Karpas-422 (cell line): ENCODE measurements at places on chromosomes 16 and 17. TPM values are rescaled to one million over a fixed set of nuclear protein-coding genes. Genes with fewer than 3 reads are reported as not detected.

- DNase-seq, result peak; percentile 57
- H3K4me1 ChIP-seq, result peaks cover 28% of the 10 kb centered on the region
- no peak overlapping the region; the same call in 1 of the 2 replicates for H3K27ac ChIP-seq
- peaks cover 29% of the 10 kb centered on the region for H3K36me3 ChIP-seq
- H3K4me3 ChIP-seq, result peak overlapping the region; percentile 89
Observed at GRCh38 chr17:32445074-32445415, 735 bp downstream of the PSMD11 start.

- peaks cover 8% of the 10 kb centered on the region for H3K4me1 ChIP-seq
- H3K27ac ChIP-seq, result no peak overlapping the region
- H3K36me3 ChIP-seq, result no peaks in the 10 kb centered on the region
- no peak overlapping the region for H3K4me3 ChIP-seq
- H3K27me3 ChIP-seq, result no peaks in the 10 kb centered on the region
Observed at GRCh38 chr17:82559566-82560251, 40.2 kb downstream of the FOXK2 start.

The KRT20 gene
- total RNA-seq, result not detected in 2 replicates

- peak overlapping the region; percentile 20; the same call in 1 of the 2 replicates for H3K4me3 ChIP-seq
- H3K27ac ChIP-seq, result peak overlapping the region; percentile 98
- H3K36me3 ChIP-seq, result peaks cover 35% of the 10 kb centered on the region
- peaks cover 64% of the 10 kb centered on the region for H3K4me1 ChIP-seq
Observed at GRCh38 chr17:4944554-4945175, 3.7 kb downstream of the PFN1 start.

GRCh38 chr17:8060274-8060673, 21.4 kb downstream of the ALOX15B start:
- no peaks in the 10 kb centered on the region for H3K36me3 ChIP-seq
- peak; percentile 95 for DNase-seq
- no peaks in the 10 kb centered on the region for H3K27me3 ChIP-seq
- H3K27ac ChIP-seq, result no peak overlapping the region

The SLC47A1 gene
- total RNA-seq, result not detected in 2 replicates
